Cerebellum (tissue), 4 donors: ENCODE measurements at places on chromosomes 4 and X.
A peak's percentile ranks its signal among the peaks of the same experiment; 100 is the strongest.

- DNase-seq: peak; percentile 86
Measured at GRCh38 chr4:3607690-3608552, 75.7 kb upstream of the LRPAP1 start.

GRCh38 chr4:108117418-108118182 is 51.1 kb downstream of the LEF1 start:
- no peak for DNase-seq

DNA sequence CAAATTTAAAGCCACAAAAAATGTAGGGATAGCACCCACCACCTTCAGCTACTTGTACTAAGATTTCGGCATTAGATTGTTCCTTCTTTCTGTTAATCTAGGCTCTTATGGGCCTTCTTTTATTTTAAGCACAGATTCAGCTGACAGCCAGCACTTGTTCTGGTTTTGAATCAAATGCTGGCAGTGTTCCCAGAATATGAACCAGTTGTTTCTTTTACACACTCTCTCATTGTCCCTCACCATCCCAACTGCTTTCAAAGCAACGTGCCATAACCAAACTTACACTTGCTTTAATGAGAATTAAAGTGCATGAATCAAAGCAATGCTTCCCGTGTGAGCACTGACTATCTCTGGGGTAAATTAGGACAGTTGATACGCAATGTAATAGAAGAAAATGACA is 744.5 kb upstream of the FAM241A start:
- no peak for DNase-seq

GRCh38 chr4:6259886-6260285 is 9.8 kb upstream of the WFS1 start:
- DNase-seq: no peak

- peak; percentile 60 for DNase-seq
Measured at GRCh38 chr4:76251441-76252270, at the start of gene FAM47E. FAM47E (plus strand) TSS chr4:76251721; CDS start chr4:76251747, 26 bp downstream.

GRCh38 chr4:40405193-40405592 is 70.1 kb downstream of the CHRNA9 start:
- no peak for DNase-seq

- DNase-seq: no peak
Measured at GRCh38 chr4:26331380-26331950, 10.7 kb downstream of the RBPJ start.

DNA sequence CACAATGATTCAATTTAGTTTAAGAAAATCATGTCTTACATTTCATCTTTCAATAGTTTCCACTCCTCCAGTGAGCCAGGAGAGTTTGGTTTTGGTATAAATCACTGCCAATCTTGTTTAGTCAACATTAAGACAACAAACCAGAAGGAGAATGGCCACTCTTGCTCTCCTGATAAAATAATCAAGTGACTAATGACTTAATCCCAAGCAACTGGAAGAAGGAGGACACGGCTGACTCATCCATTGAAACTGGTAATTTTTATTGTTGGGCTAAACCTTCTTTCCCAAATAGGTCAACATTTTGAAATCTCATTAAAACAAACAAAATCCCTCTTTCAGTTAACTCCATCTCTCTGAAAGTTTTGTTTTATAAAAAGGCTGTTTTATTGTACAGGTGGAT is 230.2 kb downstream of the CLCN4 start:
- DNase-seq: no peak

- DNase-seq: no peak
Measured at GRCh38 chr4:185144601-185145240, 1.7 kb downstream of the SLC25A4 start.

GRCh38 chr4:150032541-150032940 is 45.7 kb upstream of the DCLK2 start:
- DNase-seq: no peak

DNA sequence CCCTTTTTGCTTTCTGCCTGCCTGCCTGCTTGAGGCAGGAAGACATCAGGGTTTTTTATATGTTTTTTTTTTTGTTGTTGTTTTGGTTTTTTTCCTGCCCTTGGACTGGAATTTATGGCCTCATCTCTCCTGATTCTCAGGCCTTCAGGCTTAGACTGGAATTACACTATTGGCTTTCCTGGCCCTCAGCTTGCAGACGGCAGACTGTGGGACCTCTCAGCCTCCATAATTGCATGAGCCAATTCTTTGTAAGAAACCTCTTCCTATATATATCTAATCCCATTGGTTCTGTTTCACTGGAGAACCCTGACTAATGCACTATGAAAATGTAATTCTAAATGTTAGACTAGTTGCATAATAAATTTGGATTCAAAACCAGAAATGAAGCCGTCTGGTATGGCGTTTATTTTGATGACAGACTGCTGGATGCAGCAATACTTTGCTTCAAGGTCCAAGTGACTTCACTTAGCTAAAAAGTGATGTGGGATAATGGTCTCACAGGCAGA is 59.0 kb downstream of the SEL1L3 start:
- no peak for DNase-seq

DNA sequence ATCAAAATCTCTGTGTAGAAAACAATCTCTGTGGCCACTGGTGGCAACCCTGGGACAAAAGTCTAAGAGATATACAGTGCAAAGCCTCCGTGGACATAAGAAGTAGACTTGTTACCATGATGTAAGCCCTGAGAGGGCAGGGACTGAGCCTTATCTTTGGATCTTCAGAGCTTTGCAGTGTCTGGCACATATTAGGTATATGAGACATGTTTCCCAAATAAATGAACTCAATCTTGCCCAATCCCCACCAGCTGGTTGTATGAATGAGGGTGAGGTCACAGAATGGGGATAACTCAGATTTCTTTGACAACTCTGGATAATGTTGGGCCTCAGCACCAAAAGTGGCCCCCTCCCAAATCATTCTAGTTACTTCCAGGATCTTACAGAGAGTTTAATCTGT is 511.4 kb upstream of the DIPK2B start:
- DNase-seq: no peak

DNA sequence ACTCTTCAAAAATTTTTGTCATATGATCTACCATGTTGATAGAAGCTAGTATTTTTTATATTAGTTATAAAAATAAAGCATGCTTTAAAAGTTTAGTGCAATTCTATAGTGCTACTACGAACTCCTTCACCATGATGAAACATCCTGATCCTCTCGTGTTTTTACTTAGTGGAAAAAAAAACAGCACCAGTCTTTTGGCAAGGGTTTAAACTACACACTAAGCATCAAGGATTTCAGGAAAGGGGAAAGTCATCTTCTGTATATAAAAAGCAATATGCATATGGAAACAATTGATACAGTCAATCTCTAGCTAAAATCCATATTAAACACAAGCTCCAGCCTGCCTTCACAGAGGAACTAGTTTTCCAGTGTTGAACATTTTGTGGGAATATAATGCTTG is 18.7 kb downstream of the CHM start:
- no peak for DNase-seq

DNA sequence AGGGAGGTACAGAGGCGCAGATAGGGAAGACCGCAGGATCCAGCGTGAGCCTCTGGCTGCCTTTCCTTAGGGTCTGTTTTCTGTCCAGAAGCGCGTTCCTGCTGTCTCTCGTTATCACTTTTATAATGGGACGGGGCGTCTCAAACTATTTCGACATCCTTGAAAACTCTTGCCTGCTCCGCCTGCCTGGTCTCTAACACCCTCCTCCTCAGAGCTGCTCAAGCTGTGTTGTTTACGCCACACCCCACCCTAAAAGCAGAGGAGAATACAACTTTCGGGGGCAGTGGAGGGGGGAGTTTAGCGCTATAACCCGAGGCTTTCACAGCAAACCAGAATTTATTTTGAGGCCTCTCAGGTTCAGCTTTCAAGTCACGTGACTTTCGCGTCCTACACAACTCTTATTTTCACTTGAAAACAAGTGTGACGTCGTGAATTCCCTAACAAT is 646 bp upstream of the FAM3A start:
- DNase-seq: no peak

DNA sequence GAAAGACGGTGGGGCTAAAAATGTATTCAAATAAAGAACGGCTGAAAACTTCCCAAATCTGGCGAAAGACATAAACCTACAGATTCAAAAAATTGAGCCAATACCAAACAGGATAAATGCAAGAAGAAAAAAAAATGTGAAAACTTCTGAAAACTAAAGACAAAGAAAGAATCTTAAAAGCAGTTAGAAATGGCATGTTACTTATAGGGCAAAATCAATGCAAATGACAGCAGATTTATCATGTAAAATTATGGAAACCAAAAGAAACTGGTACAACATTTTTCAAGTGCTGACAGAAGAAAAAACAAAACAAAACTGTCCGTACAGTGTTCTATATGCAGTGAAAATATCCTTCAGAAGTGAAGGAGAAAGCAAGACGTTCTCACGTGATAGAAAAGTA is 239.0 kb downstream of the PDGFC start:
- no peak for DNase-seq

- DNase-seq: no peak
Measured at GRCh38 chr4:175412161-175412560, 399.9 kb downstream of the GPM6A start.

DNA sequence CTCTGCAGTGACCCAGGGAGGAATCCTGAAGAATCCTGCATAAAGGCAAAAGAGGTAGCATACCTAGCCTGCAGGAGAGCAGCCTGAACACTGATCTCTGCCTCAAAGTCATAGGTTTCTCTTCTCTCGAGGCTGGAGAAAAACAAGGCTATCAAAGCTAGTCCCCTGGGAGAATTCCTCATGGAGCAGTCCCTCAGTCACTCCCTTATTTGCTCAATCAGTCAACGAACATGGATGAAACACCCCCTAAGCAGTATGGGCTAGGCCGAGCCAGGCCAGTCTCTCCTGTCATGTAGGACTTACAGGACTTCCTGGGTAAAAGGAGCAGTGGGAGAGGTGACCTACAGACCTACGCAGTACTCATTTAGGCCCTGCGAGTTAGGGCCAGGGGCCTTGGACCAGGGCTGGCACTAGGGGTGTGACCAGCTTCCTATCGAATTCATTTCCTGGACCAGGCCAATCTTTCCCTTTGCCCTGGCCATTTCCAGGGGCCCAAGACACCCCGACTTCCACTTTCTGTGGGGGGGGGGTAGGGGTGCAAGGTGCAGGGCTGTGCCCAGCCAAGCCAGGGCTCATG is 164.1 kb downstream of the EFNB1 start:
- DNase-seq: no peak

GRCh38 chr4:12933760-12934221 is 550.3 kb downstream of the RAB28 start:
- DNase-seq: no peak

DNA sequence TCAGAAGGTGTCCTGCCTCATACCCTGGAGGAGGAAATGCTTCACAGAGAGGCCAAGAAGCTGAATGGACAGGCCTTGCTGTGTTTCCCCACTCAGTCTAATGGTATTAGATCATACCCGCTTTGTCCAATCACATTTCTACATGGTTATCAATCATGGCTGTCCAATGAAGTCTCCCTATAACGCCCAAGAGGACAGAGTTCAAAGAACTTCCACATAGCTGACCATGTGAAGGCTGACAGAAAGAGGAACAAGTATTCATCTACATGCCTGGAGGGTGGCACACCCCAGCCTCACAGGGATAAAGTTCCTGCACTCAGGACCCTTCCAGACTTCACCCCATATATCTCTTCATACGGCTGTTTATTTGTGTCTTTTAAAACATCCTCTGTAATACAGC is 123.4 kb downstream of the MANBA start:
- no peak for DNase-seq

DNA sequence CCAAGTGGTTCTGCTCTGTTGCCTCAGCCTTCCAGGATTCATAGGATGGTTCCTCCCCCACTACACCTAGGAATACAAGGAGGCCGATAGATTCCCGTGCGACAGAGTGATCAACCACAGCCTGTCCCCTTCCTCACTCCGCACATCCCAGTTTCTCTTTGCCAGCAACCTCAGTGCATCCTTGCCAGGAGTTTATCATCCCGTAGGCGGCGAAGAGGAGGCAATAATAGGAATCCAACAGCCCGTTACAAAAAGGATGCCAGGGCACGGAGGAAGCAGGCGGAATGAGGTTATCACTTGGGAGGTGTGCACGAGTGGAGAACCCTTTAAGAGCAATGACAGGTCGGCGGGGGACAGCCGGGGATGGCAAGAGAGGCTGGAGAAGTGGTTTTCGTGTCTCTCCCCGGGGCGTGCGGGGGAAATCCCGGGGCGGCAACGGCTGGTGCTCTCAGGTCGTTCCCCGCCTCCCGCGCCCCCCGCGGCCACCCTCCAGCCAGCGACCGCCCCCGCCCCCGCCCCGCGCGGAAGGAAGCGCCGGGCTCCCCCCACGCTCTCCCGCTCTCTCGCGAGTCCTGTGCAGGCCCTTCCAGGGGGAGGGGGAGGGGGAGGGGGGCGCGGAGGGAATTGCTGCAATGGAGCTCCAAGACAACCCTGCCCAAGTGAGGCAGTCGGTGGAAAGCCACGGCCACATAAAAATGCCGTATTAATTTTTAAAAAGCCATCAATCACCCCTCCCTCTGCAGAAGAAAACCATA is 1.6 kb downstream of the PPP3CA start:
- DNase-seq: peak; percentile 47

DNA sequence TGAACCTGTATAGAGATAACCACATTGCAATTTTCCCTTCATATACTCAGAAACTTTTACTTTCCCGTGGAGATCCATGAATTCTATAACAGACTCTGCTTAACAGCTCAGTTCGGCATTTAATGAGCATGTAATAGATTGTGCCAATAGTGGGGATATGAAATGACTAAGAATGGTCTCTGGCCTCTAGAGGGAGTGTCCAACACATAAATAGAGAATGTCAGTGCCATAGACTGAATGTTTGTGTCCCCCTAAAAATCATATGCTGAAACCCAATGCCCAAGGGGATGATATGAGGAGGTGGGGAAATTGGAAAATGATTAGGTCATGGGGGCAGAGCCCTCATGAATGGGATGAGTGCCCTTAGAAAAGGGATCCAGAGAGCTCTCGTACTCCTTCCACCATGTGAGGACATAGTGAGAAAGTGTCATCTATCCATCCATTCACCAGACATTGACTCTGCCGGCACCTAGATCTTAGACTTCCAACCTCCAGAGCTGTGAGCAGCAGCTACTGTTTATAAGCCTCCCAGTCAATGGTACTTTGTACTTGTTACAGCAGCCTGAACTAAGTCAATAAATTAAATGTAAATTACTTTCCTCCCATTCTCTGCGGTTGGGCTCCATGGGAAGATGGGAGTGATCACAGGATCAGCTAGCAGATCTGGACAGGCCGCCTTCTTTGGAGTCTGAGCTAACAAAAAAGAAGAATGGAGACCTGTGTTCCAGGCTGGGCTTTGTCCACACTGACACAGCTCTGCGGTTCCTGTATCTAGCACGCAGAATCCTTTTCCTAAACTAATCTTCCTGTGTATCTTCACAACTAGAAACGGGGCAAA is 28.1 kb upstream of the HPSE start:
- DNase-seq: no peak

- DNase-seq: no peak
Measured at GRCh38 chr4:86338521-86338920, 21.3 kb downstream of the MAPK10 start.

DNA sequence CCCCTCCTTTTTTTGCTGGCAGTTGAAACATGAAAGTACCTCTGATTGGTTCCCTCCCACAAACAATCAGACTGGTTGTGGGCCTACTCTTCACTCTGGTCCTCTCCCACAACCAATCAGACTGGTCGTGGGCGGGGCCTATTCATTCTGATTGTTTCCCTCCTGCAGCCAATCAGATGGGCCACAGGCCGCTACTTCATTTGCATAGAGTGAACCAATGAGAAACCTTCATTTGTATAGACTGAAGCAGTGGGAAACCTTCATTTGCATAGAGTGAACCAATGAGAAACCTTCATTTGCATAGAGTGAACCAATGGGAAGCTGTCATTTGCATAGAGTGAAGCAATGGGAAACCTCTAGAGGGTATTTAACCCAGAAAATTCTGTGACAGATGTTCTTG is 55.2 kb downstream of the TRMT44 start:
- DNase-seq: no peak

- DNase-seq: no peak
Measured at GRCh38 chr4:128639541-128640270, 169.8 kb upstream of the JADE1 start.
